HL-60 (cell line): ENCODE measurements at places on chromosomes 13 and 19.

- DNase-seq = no peak
Measured at GRCh38 chr13:75986818-75987217, 350.7 kb downstream of the LMO7 start.

GRCh38 chr19:8578642-8579265 is 1.5 kb upstream of the MYO1F start:
- peak; percentile 89 for DNase-seq

- no peak for DNase-seq
Measured at GRCh38 chr13:111625526-111626315, 305.3 kb downstream of the TEX29 start.

DNA sequence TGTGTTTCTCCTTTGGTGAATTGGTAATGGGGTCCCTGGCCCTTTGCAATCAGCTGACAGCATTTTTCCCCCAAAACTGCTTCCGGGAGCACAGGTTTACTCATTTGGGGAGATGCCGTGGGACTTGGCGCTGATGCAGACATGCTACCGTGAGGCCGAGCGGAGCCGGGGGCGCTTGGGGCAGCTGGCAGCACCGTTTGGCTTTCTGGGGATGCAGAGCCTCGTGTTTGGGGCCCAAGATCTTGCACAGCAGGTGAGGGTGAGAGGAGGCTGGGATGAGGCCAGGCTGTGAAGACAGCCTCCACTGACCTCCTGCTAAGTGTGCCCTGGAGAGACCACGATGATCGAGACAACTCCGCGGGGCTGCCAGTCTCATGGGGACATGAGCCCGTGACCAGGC is 13.4 kb upstream of the COLGALT1 start:
- no peak for DNase-seq

DNA sequence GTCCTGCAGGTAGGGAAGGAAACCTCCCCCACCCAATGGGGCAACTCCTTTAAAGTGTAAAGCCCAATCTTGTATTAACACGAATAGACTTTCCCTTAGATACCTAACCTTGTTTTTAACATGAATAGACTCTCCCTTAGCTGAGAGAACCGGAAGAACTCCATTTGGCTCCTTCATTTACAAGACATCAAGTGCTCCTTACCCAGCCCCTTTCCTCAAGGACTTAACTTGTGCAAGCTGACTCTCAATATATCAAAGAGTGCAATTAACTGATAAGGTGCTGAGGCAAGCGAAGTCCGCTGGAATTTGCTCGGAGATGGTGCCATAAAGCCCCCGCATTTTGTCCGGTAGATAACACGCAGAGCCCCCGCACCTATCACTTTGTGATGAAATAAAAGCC is 9.9 kb upstream of the ZNF90 start:
- DNase-seq = no peak

GRCh38 chr13:41981951-41982715 is 21.2 kb upstream of the VWA8 start:
- no peak for DNase-seq

- no peak for DNase-seq
Measured at GRCh38 chr19:38743394-38744297, 628 bp downstream of the CAPN12 start.

- DNase-seq = no peak
Measured at GRCh38 chr13:98345107-98345935, 168.3 kb upstream of the RNF113B start.

GRCh38 chr19:17255150-17255621 is 9.4 kb downstream of the USHBP1 start:
- DNase-seq = no peak

GRCh38 chr13:26914624-26915023 is 154.0 kb upstream of the GPR12 start:
- DNase-seq = peak; percentile 22

DNA sequence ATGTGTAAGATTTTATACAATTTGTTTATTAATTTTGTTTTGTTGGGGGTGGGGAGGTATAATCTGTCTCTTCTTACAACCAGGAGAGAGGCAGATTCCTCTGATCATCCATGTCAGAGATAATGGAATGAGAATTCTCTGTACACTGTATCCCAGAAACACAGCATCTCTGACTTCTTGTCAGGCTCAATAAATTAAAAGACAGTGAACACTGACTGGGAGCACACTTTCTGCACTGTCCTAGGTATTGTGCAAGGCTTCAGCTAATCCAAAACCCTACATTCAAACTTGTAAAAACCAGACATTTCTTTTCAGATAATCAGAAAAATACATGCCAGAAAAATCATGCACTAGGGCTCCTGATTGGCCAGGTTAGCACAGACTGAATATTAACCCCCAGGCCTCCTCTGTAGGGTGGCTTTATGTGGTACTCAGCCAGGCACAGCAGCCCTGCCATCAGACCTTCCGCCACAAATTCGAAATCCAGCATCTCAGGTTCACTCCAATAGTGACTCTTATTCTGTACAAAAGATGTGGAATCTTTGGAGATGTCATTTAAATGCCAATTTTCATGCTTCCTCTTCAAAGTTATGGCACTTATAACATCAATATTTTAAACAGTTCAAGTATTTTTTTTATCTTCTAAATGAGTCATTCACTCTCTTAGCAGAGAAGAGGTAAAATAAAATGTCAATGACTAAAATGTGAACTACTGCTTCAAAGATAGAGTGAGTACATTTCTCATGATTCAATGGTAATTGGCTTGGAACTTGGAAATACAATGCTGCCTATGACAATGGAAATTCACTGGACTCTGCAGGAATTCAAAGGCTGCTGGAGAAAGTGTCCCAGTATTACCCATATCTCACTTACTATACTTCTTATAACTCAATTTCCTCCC is 211.5 kb downstream of the KLF12 start:
- DNase-seq = no peak

- no peak for DNase-seq
Measured at GRCh38 chr19:45632468-45633196, 6.6 kb downstream of the EML2 start.

DNA sequence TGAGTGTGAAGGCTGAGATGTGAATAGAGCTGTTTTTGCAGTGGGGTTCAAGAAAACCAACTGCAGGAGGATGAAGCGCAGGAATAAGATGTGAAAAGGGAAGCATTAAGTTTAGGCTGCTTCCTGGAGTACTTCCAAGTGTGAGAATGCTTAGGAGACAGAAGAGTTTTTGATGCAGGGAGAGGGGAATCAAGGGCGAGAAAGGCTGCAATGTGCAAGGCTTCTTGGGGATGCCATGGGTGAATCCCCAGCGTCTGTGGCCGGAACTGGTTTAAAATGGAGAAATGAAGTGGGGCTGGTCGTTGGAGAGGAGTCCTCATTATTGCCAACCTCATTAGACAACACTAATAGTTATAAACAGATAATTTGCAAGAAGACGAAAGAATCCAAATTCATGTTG is 764.9 kb downstream of the LIG4 start:
- no peak for DNase-seq

DNA sequence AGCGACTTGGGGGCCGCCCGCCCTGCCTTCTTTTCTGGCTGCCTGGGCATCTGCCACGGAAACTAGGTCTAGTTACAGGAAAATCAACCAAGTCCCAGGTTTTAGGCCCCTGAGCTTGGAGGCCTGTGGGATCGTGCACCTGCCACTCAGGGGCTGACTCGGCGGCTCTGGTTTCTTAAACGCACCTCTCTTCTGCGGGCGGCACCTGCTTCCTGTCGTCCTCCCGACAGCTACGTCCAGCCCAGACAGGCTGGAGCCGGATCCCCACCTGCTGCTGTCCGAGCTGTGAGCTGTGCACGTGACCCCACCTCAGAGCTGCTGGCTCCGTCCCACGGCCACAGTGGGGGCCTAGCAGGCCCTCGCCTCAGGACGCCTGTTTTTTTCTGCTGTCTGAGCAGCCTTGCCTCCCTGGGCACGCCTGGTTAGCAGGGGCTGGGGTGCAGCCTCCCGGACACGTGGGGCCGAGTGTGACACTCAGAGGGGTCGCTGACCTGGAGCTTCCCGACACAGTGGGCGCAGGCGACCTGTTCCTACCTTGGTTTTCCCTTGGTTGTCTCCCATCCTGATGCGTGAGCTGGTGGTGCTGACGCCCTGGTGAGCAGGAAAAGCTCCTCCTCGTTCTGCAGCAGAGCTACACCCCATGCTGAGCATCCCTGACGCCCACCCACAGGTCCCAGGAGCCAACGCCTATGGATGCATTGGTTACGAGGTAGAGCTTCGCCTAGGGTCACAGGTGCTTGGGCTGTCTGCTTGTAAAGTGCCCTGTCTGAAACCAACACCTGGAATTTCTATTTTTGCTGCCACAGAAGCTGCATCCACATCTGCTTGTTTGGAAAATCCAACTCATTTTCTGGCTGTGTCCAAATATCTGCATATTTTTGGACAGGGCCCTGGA is 17.5 kb downstream of the TMEM255B start:
- no peak for DNase-seq

GRCh38 chr13:44622708-44623107 is 46.6 kb upstream of the TSC22D1 start:
- no peak for DNase-seq

- DNase-seq = peak; percentile 29
Measured at GRCh38 chr19:800360-801029, 3.2 kb downstream of the PTBP1 start.
